ENCODE measurements at places on chromosomes 11 and 22.

- no peak for DNase-seq
Observed at GRCh38 chr11:22343371-22344032, 5.3 kb downstream of the SLC17A6 start.

DNA sequence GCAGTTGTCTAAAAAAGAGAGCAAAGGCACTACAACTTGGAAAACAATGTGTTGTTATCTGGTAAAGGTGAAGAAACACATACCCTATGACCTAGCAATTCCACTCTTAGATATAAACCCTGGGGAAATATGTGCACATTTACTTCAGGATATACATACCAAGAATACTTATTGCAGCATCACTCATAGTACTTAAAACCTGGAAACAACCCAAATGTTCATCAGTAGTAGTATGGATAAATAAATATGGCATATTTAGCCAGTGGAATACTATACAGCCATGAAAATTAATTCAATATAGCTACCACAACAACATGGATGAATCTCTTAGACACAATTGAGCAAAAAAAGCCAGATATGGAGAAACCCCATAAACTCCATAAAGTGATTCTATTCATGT, 26.1 kb upstream of the MICAL2 start:
- no peak for DNase-seq

GRCh38 chr11:34656062-34656720, 35.3 kb downstream of the EHF start:
- DNase-seq = no peak

GRCh38 chr22:44278243-44279068, 34.3 kb downstream of the SHISAL1 start:
- DNase-seq = no peak

Measured in AG09319 (cell line).